ENCODE measurements at places on chromosomes 11 and 22.

GRCh38 chr22:18091916-18092526 is 14.2 kb downstream of the PEX26 start:
- DNase-seq = no peak

- DNase-seq = no peak
These were observed 3.4 kb upstream of the ADAMTS8 start for GRCh38 chr11:130431801-130432200.

DNA sequence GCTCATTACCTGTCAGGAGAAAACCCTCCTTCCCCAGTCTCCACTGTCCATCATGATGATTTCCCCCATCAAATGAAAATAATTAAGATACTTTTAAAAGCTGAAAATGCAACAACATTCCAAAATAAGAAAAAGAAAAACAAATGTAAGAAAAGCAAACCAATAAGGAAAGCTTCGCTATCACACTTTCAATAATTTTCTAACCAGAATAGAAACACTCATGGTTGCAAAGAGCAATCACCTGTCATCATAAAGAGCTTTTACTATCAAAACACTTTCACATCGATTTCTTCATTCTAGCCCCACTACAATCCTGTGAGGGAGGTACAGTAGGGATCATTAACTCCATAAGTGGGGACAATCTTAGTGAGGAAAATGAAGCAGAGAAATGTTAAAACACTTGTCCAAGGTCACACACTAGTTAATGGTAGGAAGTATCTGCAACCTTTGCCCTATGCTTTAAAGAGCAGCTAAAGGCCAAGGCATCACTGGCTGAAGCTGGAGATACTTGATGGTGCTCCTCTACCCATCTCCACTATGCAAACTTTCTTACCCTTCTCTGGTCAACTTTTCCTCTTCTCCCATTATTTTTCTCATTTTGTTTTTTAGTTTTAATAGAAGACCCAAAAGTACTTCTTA is 2.6 kb downstream of the RBM4B start:
- DNase-seq = no peak

GRCh38 chr11:8584511-8584910 is 9.5 kb downstream of the STK33 start:
- no peak for DNase-seq

- no peak for DNase-seq
These were observed 86.4 kb upstream of the SHISAL1 start for GRCh38 chr22:44398856-44399837.

DNA sequence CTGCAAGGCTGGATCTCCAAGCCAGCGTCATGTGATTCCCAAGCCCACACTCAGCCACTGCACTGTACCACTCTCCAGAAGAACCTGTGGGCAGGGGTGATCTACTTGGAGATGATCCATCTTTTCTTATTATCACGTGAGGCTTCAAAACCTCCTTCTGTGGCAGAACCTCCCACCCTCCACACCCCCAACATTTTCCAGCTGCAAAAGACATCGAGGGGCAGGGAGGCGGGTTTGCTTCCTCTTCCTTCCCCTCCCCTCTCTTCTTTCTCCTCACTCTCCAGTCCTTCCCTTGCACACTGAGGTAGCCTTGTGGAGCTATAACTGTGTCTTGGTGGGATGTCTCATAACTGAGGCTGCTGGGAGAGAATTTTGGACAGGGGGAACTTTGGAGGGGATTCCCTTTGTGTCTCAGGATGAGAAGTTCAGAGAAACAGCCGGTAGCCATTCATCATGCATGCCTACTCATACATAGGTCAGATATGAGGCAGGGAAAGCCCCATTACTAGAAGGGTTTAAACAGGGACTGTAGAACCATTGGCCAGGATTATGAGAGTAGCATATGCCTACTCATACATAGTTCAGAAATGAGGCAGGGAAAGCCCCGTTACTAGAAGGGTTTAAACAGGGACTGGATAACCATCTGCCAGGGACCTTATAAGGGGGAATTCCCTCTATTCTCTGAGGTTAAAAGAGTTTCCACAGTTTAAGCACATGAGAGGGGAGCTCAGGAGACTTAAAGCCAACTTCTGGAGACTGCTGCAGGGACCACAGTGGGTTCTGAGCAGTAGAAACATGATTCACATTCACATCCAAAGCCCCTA is 420.7 kb upstream of the CADM1 start:
- DNase-seq = no peak

All from stimulated activated CD8-positive, alpha-beta memory T cell treated with anti-CD3 and anti-CD28 coated beads, Interleukin-4, amount 100 ng/mL, for 4 hours (primary cell).